ENCODE measurements at places on chromosomes 6 and 20.

DNA sequence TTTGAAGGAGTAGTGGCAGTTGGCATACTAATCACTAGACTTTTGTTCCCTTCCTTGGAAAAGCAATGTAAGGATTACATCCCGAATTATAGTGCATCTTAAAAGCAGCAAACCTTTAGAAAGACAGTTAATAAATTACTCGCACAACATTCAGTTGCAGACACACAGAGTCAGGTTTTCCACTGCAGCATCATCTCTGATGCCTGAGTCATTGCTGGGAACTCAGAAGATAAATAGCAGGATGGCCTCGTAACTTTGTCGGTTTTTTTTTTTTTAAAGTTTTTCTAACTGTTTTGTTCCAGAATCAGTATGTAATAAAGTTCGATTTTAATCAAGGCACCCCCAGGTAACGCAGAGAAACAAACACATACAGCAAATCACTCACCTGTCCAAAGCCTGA, 34.3 kb downstream of the GJA10 start:
- DNase-seq, result peak; percentile 45

DNA sequence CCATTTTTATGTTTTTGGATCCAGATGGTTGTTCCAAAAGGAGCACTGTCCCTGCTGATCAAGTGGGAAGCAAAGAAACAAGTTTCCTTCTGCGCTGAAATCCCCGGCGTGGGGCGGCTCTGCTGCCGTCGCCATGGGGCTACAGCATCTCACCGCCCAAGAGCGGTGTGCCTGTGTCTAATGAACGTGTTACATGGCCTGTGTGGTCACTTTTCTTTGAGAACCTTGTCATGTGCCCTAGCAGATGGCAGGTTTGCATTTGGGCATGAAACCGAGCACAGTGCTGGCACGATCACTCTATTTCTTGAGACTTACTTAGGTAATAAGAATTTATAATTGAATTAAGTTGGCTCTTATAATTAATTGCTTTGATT, 51.9 kb downstream of the ZDHHC14 start:
- no peak for DNase-seq

- peak; percentile 71 for DNase-seq
These were observed 172.7 kb upstream of the NOX3 start for GRCh38 chr6:155628306-155628705.

DNA sequence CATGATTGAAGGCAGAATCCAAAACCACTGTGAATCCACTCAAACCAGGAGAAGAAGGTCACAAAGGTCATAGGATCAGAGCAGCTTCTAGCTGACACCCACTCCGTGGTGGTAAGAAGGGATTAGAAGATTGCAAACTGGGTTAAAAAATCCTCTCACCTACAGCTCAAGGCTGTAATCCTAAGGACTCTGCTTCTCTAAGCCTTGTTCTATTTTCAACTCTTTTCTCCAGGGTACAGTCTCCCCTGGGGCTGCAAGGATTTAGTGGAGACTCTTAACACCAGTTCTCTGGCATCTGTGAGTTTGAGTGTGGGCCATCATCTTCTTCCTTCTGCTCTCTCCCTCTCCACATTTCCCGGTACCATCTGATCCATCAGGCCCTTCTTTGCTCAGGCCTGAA, at the start of gene GUCA1A:
TSS of gene GUCA1A (plus strand) at position 264 of the 400 bp plus-strand sequence. CDS start 250 bp downstream, outside the sequence.
- DNase-seq, result no peak

DNA sequence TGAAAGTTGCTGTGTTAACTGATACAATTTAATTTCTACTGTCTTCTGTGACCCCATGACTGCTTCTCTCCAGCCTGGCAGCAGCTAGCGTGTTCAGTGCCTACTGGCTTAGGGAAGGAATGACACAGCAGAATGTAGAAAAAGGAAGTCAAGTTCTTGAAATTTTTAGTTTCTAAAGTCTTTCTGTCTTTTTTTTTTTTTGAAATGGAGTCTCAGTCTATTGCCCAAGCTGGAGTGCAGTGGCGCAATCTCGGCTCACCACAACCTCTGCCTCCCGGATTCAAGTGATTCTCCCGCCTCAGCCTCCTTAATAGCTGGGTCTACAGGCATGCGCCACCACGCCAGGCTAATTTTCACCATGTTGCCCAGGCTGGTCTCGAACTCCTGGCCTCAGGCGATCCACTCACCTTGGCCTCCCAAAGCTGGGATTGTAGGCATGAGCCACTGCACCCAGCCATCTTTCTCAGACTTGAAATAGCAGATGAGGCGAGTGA, 39.3 kb downstream of the PCNA start:
- DNase-seq, result peak; percentile 36

DNA sequence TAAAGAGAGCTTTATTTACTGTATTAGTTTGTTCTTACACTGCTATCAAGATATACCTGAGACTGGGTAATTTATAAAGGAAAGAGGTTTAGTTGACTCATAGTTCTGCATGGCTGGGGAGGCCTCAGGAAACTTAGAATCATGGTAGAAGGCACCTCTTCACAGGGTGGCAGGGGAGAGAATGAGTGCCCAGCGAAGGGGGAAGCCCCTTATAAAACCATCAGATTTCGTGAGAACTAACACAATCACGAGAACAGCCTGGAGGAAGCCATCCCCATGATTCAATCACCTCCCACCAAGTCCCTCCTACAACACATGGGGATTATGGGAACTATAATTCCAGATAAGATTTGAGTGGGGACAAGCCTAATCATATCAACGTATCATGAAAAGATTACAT, 27.2 kb downstream of the ARID1B start:
- DNase-seq, result peak; percentile 51

DNA sequence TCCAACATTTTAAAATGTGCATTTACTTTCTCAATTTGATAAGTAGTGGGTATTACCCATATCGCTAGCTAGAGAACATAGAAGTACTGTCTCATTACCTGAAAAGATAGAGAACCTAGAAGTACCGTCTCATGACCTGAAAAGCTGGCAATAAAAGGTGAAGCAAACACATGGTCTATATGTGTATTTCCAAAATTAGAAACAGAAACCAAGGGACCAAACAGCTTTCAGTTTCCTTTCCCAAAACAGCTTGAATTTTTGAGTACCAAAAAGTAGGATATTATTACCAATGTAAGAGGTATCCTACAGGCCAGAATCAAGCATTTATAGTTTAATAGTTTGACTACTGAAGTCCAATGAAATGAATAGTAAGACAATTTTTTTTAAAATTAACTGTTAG, 77.2 kb downstream of the KIF13A start:
- no peak for DNase-seq

DNA sequence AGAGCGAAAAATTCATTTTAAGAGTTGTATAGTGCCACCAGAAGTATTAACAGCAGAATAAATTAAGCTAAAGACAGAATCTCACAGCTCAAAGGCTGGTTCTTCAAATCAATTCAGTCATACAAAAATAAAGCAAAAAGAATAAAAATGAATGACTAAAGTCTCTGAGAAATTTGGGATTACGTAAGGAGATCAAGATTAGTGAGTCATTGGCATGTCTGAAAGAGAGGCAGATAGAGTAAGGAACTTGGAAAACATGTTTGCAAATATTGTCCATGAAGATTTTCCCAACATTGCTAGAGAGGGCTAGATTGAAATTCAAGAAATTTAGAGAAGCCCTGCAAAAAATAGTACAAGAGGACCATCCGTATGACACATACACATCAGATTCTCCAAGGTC, 1413.9 kb upstream of the ADGRB3 start:
- DNase-seq, result no peak

GRCh38 chr6:134115715-134116074, 63.3 kb upstream of the SLC2A12 start:
- DNase-seq, result no peak

GRCh38 chr6:116557893-116558292, 4.3 kb downstream of the CALHM4 start:
- DNase-seq, result no peak

DNA sequence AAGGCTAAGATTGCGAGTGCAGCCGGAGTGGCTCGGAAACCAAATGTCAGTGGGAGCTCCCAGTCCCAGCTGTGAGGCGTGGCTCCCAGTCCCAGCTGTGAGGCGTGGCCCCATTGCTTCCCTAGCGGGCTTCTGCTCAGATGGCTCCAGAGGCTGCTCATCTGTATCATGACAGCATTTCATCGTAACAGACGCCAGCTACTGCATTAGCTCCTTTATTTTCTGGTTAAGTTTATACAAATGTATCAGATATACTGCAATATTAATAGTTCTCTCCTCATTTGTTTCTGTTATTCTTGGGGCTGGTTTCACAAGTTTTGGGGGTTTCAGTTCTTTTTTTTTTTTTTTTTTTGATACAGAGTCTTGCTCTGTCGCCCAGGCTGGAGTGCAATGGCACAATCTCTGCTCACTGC, 34.7 kb upstream of the TBXT start:
- no peak for DNase-seq

GRCh38 chr6:162751211-162751859, 23.6 kb downstream of the PACRG start:
- DNase-seq, result no peak

GRCh38 chr6:16238057-16238962, at the start of gene GMPR:
TSS of gene GMPR (plus strand) at chr6:16238587. CDS start at chr6:16238694, 107 bp downstream.
- peak; percentile 80 for DNase-seq

GRCh38 chr6:97668716-97669115, 385.7 kb upstream of the MMS22L start:
- no peak for DNase-seq

GRCh38 chr6:82015526-82015925, 232.0 kb downstream of the IBTK start:
- DNase-seq, result no peak

DNA sequence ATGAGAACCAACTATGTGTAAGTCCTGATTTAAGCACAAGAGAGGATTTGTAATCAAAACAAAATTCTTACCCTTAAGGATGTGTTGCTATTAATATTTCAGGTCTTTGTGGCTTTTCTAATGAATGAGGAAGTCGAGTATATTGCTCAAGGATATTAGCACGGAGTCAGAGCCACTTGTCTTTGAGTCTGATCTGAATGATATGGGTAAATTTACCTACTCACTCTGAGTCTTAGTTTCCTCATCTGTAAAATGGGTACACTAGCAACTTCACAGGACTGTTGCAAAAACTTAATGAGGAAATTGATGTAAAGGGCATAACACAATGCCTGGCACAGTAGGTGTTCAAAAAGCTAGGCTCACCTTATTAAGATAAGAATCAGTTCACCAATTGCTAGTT, 30.0 kb upstream of the QKI start:
- no peak for DNase-seq

DNA sequence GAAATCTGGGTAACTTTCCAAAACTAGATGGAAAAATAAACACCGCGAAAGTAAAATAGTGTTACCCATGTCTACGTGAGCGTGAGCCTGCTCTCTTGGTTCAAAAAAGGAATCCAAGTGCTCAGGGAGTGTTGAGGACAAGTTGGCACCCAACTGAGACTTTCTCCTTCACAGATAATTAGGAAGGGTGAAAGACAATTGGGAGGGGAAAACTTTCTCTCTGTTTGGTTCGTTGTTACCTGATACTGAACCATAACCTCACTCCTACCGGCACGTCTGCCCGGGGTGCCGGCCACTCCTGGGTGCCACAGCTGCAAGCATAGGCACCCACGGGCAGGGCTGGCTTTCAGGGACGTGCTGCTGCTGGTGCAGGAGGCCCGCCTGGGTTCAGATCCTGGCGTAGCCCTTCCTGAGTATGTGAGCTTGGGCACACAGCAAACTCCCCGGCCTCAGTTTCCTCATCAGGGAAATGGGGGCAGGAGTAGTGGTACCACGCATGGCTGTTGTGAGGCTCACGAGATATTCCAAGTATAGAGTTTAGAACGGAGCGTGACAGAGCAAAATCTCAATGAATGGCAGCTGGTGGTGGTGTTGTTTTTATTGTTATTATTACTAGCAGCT, 38.2 kb upstream of the PMEPA1 start:
- DNase-seq, result no peak

GRCh38 chr6:148177589-148178233, 164.9 kb upstream of the SASH1 start:
- DNase-seq, result peak; percentile 40

DNA sequence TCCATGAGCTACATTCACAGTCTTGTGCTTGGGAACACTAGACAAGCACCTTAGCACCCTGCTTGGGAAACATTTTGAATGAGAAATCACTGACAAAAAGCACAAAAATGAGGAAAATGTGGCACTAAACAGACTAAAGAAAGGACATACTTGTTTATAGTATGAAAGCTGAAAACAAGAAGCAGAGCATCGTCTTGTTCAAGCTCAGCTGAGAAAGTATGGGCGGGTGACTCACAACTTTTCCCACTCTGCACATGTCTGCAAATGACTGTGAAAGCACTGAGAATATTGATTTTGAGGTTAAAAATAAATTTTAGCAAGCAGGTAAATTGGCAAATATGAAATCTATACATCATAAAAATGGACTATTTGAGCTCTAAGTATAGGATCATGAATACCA, 725.3 kb downstream of the COL12A1 start:
- DNase-seq, result no peak

- DNase-seq, result no peak
These were observed 4.7 kb downstream of the RNASET2 start for GRCh38 chr6:166951670-166952060.

DNA sequence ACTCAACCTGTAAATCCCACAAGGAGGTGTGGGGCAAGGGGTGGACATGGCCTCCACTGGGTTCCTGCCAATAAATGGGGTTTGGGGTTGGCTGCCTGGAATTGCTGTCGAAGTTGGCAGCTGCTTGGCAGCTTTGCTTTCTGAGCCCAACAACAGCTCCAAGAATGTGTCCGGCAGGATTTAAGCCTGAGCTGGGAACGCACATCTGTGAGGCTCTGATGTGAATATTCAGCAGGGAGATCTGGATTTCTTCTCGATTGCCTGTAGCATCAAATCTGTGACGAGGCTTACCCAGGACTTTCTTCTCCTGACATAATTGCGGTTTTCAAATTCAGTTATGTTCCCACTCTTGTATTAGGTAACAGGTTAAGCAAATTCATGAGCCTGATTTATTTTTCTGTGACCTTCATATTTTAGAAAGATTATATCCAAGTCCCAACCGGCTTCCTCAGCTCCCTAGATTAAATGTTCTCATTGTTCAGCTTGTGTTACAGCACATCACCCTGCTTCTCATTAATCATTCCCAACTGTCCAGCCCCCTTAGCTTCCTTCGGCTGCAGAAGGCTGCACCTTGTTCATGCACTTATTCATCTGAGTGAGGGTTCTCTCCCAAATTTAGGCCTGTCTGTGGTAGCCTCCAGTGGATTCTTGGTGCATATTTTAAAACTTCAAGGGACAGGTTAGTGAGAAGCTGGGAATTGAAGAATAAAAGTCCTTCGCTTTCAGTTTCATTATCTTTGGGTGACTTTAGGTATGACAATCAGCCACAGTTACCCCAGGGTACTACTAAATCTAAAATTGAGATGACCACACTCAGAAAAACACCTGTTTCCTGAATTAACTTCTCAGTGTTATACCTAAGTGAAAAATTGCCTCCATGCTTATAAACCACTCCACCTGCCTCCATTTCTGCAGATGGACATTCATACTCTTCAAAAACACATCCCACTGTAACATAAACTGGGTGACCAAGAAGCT, 310.0 kb downstream of the ESR1 start:
- no peak for DNase-seq

DNA sequence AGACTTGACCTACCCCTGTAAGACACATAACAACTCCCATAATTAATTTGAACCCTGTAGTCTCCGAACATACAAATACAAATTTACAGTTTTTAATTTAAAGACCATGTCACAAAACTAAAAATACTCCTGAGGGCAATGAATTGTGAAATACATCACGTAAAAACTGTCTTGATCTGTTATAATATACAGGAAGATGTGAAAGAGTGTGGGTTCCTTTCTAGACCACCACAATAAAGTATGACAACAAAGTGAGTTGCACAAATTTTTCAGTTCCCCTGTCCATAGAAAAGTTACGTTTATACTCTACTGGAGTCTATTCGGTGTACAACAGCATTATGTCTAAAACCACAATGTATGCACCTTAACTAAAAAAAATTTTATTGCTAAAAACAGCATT, 11.0 kb upstream of the BLOC1S5 start:
- DNase-seq, result no peak

Measured in activated CD4-positive, alpha-beta T cell treated with anti-CD3 and anti-CD28 coated beads for 48 hours (primary cell).